Uterus (tissue), 4 donors: ENCODE measurements at places on chromosomes 7 and 10. TPM values are rescaled to one million over a fixed set of nuclear protein-coding genes. Genes with fewer than 3 reads are reported as not detected.

DNA sequence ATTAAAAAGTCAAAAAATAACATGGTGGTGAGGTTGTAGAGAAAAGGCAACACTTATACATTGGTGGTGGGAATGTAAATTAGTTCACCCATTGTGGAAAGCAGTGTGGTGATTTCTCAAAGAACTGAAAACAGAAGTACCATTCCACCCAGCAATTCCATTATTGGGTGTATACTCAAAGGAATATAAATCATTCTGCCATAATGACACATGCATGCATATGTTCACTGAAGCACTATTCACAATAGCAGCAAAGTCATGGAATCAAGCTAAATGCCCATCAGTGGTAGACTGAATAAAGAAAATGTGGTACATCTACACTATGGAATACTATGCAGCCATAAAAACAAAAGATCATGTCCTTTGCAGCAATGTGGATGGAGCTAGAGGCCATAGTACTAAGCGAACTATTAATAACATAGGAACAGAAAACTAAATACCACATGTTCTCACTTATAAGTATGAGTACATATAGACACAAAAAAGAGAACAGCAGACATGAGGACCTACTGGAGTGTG is 66.1 kb upstream of the MKLN1 start:
- no peaks in the 10 kb centered on the region for H3K4me1 ChIP-seq
- no peaks in the 10 kb centered on the region for H3K27me3 ChIP-seq
- no peak overlapping the region for H3K4me3 ChIP-seq
- H3K36me3 ChIP-seq: no peaks in the 10 kb centered on the region

The LRRC17 gene
- 180 TPM for total RNA-seq

- H3K36me3 ChIP-seq: no peaks in the 10 kb centered on the region
- no peak overlapping the region for H3K4me3 ChIP-seq
- no peak overlapping the region for H3K27ac ChIP-seq
- no peaks in the 10 kb centered on the region for H3K27me3 ChIP-seq
Observed at GRCh38 chr7:83271212-83272099, 108.8 kb upstream of the PCLO start.

- H3K36me3 ChIP-seq: no peaks in the 10 kb centered on the region
- no peak overlapping the region for H3K27ac ChIP-seq
- DNase-seq: no peak
- H3K4me3 ChIP-seq: no peak overlapping the region
- no peaks in the 10 kb centered on the region for H3K4me1 ChIP-seq
Observed at GRCh38 chr10:1696106-1696505, 41.2 kb downstream of the ADARB2 start.

DNA sequence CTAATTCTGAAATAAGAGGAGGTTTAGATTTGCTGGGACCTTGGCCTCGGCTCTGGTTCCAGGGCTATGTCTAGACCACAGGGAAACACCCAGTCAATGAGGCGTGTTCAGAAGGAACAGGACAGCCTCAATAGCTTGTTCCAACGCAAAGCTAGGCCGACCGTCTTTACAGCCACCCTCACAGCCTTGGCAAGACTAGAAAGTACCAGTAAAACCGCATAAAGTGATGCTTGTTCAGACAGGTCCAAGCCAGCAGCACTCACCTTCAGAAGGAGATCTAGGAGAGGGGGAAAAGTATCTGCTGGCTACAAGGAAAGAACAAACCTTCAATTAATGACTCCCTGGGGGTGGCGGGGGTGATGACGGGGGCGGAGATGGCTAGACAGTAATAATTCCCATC is 50.1 kb upstream of the LMTK2 start:
- no peaks in the 10 kb centered on the region for H3K4me1 ChIP-seq
- DNase-seq: no peak
- no peak overlapping the region for H3K27ac ChIP-seq
- H3K36me3 ChIP-seq: no peaks in the 10 kb centered on the region
- H3K27me3 ChIP-seq: no peaks in the 10 kb centered on the region

The SEMA4G gene
- total RNA-seq: 2.6 TPM

- no peak overlapping the region for H3K27ac ChIP-seq
- no peak for DNase-seq
- H3K4me1 ChIP-seq: no peaks in the 10 kb centered on the region
- no peaks in the 10 kb centered on the region for H3K27me3 ChIP-seq
- no peak overlapping the region for H3K4me3 ChIP-seq
- H3K36me3 ChIP-seq: no peaks in the 10 kb centered on the region
Observed at GRCh38 chr7:38656968-38657367, 25.8 kb upstream of the AMPH start.

- no peaks in the 10 kb centered on the region for H3K36me3 ChIP-seq
- H3K27ac ChIP-seq: no peak overlapping the region
- no peak for DNase-seq
- peaks cover 3% of the 10 kb centered on the region for H3K27me3 ChIP-seq
Observed at GRCh38 chr10:130409331-130409730, 273.1 kb downstream of the GLRX3 start.

DNA sequence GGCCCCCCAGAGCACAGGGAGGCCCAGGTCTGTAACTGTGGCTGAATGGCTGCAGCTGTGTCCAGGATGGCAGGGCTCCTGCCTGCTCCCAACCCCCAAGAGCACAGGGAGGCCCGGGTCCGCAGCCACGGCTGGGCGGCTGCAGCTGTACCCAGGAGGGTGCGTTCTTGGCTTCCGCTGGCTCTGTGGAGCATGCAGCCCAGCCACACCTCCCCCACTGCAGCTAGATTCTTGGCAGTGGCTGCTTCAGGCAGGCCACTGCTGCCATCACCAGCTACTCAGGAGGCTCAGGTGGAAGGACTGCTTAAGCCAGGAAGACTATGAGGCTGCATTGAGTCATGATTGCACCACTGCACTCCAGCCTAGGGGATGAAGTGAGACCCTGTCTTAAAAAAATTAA is 27.9 kb downstream of the C7orf25 start:
- no peaks in the 10 kb centered on the region for H3K27me3 ChIP-seq
- no peak overlapping the region for H3K27ac ChIP-seq
- no peaks in the 10 kb centered on the region for H3K4me1 ChIP-seq
- no peak overlapping the region for H3K4me3 ChIP-seq

The ADAM22 gene
- 6.8 TPM for total RNA-seq
